ENCODE measurements at places on chromosomes 16 and 17.

GRCh38 chr16:81876273-81876900 lies 97.3 kb downstream of the PLCG2 start:
- DNase-seq = no peak

DNA sequence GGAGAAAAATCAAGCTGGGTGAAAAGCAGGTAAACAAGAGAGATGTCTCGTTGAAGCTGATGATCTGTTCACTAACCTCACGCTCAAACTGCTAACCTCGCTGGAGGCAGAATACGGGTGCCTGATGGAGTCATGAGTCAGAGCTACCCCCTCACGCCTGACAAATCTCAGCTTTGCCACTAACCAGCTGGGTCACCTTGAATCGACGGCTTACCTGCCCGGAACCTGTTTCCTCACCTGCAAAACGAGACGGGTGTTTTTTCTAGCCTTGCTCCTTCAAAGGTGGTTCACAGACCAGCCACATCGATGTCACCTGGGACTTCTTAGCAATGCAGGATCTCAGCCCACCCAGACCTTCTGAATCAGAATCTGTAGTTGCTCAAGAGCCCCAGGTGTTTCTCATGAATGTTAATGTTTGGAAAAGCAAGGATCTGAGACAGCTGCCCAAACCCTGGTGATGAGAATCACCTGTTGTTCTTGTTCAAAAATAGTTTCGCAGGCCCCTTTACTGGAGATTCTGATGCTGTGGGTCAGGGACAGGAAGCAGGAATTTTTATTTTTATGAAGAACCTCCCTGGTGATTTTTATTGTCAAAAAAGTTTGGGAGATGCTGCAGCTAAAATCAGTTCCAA lies 56.9 kb downstream of the MARCHF10 start:
- DNase-seq = no peak

- DNase-seq = peak; percentile 1
Observed at GRCh38 chr17:57210972-57211411, 45.3 kb upstream of the MSI2 start.

DNA sequence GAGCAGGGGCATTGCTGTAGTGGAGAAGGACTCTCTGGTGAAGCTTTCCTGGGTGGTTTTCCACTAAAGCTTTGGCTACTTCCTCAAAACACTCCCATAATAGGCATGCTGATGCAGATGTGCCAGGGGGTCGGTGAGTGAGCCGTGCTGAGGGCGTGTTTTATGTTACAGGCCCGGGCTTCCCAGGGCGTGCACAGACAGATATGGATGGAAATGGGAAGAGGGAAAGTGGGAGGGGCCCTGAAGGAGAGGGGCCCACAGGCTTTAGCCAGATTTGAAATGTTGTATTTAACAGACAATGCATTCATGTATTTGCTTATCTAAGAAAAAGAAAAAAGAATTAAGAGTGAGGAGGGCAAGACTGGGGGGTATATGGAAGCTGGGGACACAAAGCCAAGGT lies 56.3 kb downstream of the IL21R start:
- DNase-seq = no peak

DNA sequence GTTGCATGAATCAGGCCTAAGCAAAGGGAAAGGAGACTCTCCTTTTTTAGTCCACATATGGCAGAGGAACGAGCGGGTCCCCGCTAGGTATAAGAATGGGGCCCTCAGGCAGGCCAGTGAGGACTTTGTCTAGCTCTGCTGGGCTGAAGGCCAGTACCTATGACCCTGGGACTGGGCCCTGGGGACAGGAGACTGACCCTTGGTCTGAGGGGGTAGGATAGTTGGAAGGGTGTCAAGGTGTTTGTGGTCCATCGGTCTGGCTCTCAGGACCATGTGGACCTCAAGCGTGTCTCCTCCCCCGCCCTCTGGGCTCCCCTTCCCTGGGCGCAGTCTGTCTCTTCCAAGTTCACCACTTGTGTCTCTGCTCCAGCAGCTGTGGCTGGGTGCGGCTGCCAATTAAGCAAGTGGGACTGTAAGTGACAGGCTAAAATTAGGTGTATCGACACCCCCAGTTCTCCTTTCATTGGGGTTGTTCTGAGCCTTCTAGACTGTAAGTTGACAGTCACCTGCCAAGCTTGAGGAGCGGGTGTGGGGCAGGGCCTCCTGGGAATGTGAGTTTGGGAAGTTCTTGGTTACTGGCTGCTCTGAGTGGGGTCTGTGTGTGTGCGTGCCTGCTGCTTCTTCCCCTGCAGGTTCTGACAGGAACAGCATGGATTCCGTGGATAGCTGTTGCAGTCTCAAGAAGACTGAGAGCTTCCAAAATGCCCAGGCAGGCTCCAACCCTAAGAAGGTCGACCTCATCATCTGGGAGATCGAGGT lies 24.5 kb downstream of the AKAP1 start:
- no peak for DNase-seq

All from mesenchymal stem cell (in vitro differentiated cells and primary cell).